GM03348 (cell line): ENCODE measurements at places on chromosomes 1 and 21.

GRCh38 chr1:183282101-183282855 is 96.2 kb downstream of the LAMC2 start:
- no peak for DNase-seq

- DNase-seq = no peak
Observed at GRCh38 chr1:76299036-76299435, 224.5 kb downstream of the ST6GALNAC3 start.

DNA sequence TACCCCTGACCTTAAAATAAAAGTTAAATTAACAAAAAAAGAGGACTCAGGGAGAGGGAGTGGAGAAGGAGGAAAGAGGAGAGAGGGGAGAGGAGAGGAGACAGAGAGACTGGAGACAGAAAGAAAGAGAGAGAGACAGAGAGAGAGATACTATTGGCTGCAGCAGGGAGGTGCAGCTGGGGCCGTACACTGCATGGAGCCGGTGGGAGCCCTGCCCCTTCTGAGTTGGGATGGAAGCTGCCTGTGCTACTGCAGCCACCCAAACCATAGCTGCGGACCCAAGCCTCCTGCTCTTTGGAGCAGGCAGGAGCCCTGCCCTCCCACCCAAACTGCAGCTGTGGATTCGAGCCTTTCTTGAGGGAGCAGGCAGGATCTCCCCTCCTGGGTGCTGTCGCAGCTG is 32.7 kb upstream of the HP1BP3 start:
- DNase-seq = no peak

GRCh38 chr1:183632964-183633363 is 2.6 kb downstream of the ARPC5 start:
- DNase-seq = no peak

DNA sequence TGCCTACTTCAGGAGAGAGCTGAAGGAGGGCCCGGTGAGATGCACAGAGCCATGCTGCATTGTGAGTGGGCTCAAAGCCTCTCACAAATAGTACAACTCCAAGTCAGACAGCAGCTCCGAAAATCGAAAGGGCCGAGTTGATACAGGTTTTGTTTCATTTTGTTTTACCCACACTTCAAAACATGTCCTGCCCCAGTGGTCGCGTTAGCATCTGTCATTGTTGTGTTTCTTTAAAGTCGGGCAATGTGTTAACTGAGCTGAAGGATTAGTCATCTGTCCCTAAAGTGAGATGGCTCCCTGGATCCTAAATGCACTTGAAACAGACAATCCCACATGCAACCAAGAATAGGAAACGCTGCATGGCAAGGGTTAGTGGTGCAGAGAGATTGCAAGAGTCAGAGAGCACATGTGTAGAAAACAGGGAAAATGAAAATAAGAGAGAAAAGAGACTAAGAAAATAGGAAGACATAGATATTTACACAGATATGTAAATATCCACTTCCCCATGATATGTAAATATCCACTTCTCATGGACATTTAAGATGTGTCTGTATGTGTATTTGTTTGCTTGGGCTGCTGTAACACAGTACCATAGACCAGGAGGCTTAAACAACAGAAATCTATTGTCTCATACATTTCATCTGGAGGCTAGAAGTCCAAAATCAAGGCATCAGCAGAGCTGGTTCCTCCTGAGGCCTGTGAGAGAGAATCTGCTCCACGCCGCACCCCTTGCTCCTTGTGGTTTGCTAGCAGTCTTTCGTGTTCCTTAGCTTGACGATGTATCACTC is 131.4 kb upstream of the RAB4A start:
- no peak for DNase-seq

DNA sequence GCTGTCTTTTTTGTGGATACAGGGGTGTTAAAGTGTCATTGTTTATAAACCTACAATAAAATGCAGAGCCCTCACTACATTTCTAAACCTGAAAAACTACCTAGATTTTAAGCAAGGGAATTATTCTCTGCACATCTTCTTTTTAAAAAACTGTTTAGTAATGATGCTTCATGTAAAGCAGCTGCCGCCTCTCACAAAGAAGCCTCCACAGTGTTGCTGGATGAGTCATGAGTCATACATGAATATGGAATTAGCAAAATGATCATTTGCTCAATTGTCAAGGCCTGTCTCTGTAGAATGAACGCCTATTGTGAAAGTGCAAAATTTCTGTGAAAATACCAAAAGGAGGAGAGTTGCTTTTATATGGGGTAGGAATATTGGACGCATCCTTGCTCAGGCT is 259.5 kb upstream of the CHRM3 start:
- DNase-seq = no peak

DNA sequence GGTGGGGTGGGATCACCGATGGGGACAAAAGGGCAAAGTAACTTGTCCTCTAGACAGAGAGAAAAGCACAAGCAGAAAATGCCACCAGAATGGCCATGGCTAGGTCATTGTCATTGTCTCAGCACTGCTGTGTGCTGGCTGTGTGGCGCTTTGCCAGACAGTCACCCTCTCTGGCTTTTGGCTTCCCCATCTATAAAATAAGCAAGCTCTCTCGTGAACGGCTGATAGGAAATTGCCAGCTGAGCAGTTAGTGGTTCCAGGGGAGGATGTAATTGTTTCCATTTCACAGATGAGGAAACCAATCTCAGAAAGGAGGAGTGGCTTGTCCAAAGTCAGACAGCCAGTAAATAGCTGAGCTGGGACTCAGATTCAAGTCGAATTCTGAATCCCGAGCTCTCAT is 32.5 kb downstream of the PADI2 start:
- no peak for DNase-seq
